ENCODE measurements at places on chromosomes 1 and 21. TPM values are rescaled to one million over a fixed set of nuclear protein-coding genes. Genes with fewer than 3 reads are reported as not detected.

DNA sequence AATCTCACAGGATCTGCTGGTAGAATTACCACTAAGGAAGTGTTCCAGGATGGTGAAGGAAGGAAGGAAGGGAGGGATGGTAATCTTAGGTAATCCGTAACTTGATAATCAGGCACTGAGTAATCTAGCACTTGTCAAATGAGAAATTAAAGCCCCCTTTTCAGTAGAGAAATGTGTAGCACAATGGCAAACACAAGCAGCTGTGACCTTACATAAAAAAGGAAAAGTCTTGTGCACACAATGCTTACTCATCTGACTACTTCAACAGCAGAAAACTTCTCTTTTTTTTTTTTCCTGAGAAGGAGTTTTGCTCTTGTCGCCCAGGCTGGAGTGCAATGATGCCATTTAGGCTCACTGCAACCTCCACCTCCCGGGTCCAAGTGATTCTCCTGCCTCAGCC is 6.1 kb downstream of the NUP210L start:
- DNase-seq: no peak

Gene WDTC1
- total RNA-seq: 20.7 TPM

Gene RO60
- 88.1 TPM for total RNA-seq

Gene HLX
- 7.2 TPM for total RNA-seq

DNA sequence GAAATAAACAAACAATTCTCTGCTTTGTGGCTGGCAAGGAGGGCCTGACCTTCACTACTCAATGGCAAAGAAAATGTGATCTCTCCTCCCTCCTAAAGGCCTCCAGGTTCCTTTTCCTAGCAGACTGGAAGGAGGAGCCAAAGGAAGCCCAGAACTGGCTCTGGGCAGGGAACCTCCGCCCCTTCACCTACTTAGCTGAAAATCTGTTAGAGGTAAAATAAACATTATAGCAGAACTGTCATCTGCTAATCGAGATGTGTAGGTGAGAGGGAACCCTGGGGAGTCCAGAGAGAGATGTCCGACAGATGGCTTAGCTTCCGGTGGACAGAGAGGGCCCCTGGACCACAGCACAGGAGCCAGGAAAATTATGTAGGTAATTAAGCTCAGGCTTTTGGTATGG is 75.2 kb upstream of the KCNA3 start:
- no peak for DNase-seq

- no peak for DNase-seq
These were observed 49.2 kb upstream of the EDN2 start for GRCh38 chr1:41533731-41534080.

DNA sequence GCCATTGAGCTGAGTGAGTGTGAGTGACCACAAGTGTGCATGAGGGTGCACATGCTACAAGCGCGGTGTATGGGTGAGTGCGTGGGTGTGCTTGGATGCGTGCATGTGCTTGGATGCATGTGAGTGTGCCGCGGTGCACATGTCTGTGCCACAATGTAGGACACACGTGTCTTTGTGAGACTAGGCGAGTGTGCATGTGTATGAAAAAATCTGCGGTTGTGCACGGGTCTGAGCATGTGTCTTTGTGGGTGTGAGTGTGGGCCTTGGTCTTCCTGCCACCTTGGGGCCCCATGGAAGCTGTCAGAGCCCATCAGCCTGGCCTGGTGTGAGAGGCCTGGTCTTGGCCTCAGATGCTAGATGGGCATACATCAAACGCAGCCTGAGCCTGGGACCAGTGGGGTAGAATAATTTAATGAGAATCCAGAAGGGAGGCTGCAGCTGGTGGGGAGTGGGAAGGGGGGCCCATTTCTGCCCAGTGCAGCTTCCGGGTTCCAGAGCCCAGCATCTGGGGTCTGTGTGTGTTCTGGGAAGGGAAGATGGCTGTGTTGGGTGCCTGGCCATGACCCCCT is 103.9 kb upstream of the SLC2A1 start:
- DNase-seq: no peak

DNA sequence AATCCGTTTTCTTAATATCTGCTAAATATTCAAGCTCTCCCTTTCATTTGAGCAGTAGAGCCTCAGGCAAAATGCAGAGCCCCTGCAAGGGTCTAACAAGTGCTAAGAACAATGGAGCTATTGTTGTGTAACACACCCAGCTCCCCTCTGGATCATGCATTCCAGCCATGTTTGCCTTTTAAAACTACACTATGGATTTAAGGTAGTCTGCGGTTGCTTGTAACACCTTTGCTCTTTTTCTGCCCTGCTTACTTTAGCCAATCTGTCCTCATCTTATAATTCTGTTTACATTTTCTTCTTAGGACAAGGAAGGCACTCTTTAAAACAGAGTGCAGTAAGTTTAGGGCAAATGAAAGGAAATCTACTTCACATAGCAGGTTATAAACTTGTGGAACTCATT is 60.0 kb upstream of the C1orf105 start:
- peak; percentile 31 for DNase-seq

Gene KCNJ9
- not detected for total RNA-seq

GRCh38 chr1:178942285-178943198 is 71.7 kb upstream of the ANGPTL1 start:
- DNase-seq: peak; percentile 64

Gene LORICRIN
- total RNA-seq: not detected

Gene CCDC17
- 0.10 TPM for total RNA-seq

- DNase-seq: no peak
These were observed 202.1 kb downstream of the KAZN start for GRCh38 chr1:14800500-14801076.
